ENCODE measurements at places on chromosomes 5 and 9.

DNA sequence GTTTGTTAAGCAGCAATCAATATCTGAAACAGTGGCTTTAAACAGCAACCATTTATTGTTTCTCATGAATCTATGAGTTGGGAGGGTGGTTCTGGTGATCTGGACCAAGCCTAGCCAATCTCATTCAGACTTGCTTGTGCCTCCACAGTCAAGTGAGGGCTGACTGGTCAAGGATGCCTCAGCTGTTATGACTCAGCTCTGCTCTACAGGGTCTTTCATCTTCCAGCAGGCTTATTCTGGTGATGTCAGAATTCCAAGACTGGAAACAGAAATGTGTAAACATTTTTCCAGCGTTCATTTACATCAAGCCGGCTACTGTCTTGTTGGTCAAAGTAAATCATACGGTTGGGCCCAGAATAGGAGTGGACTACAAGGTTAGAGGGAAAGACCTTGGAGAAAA, 2.5 kb upstream of the PIP5K1B start:
- no peak for DNase-seq

- peak; percentile 75 for DNase-seq
These were observed 107.0 kb downstream of the ZNF354C start for GRCh38 chr5:179166886-179167841.

DNA sequence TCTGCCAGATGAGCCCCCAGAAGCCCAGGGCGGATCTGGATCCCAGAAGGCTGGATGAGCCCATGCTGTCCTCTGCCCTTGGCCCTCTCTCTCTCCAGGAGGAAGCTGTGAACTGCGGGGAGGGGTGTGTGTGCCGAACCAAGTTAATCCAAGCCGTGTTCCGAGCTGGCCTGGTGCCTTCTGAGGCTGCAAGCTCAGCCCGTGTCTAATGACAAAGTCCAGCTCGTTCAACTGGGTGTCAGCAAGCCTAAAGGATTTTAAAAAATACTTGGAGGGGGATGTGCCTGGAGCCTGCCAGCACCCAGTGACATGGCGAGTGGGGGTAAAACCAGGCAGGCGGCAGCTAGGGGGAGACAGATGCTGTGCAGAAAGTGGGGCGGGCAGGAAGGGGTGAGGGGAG, 8.0 kb downstream of the STC2 start:
- DNase-seq = no peak

- no peak for DNase-seq
These were observed 183.4 kb downstream of the FBXO4 start for GRCh38 chr5:42108468-42108867.

DNA sequence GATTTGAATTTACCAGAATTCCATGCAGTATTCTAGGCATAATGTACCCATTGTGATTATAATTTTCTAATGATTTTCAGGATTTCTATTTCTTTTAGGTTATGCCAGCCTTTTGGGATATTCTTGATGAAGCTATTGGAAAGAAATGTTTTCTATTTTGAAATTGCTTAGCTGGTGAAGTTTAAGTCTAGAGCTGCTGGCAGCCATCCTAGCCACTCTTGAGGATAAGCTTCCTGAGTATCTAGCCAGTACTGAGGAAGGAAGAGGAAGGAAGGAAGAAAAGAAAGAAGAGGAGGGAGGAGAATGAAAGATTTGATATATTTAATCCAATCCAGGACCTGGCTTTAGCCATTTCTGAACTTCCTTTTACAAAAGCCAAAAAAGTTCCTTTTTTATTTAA, 142.1 kb upstream of the DAB2 start:
- no peak for DNase-seq

- DNase-seq = no peak
These were observed 18.8 kb upstream of the STING1 start for GRCh38 chr5:139501381-139501780.

DNA sequence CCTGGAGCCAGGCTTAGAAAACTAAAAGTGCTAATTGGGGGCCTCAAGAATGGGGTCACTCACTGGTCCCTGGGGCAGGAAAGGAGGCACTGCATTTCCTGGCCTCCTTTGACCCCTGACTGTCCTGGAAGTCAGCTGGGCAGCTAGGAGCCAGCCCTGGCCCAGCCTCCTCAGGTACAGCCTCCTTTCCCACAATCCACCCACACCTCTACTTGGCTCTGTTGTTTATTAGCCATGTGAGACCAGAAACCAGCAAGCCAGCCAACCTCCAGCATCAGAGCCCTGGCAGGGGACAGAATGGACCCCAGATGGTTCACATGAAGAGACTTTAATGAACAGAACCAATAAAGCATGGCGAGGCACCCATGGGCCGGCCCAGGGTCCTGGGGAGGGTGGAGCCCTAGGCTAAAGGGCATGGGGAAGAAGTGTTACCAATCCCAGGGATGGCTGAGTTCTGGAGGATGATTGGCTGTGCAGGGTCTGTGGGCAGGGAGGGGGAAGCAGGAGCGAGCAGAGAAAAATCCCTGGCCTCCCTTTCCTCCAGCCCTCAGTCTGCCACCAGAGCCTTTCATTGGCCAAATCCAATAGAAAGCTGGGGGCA, 55.3 kb upstream of the ANGPTL2 start:
- no peak for DNase-seq
